ENCODE measurements at places on chromosomes 7 and 10.

DNA sequence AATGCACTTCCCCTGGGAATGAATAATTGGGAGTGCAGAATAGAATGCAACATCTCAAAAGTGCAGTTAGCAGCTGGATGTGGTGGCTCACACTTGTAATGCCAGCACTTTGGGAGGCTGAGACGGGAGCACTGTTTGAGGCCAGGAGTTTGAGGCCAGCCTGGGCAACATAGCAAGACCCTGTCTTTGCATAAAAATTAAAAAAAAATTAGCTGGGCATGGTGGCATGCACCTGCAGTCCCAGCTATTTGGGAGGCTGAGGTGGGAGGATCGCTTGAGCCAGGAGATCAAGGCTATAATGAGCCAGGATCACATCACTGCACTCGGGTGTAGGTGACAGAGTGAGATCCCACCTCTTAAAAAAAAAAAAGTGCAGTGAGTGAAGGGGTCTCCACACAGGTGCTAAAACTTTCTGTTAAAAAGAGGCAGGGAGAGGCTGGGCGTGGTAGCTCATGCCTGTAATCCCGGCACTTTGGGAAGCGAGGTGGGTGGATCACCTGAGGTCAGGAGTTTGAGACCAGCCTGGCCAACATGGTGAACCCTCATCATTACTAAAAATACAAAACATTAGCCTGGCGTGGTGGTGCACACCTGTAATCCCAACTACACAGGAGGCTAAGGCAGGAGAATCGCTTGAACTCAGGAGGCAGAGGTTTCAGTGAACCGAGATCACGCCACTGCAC is 13.5 kb upstream of the ZMIZ1 start:
- DNase-seq: no peak

GRCh38 chr10:90575125-90575524 is 282.7 kb downstream of the HTR7 start:
- DNase-seq: no peak

GRCh38 chr10:51314481-51314880 is 240.2 kb downstream of the PRKG1 start:
- DNase-seq: no peak

GRCh38 chr10:71776481-71776925 is 3.2 kb upstream of the VSIR start:
- no peak for DNase-seq

DNA sequence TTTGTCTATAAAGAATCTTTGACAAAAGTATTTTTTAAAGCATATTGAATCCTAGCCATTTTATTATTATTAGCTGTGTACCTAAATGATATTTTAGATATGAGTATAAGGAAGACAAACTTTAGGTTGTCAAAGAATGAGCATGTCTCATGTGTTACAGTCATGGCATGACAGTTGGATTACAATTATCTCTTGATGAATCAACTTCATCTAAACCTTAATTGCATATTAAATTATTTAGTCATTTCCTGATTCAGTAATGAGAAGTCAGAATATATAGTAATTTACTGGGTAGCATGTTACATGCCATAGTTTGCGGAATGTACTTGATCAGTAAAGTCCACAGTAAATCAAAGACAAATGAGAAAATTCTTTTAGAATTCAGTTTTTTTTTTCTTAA is 59.2 kb downstream of the MAPK8 start:
- DNase-seq: no peak

- DNase-seq: no peak
These were observed 18.7 kb upstream of the PTF1A start for GRCh38 chr10:23173214-23174073.

GRCh38 chr10:72087392-72087968 is 871 bp downstream of the SPOCK2 start:
- DNase-seq: no peak

GRCh38 chr7:32658467-32658869 is 163.2 kb downstream of the AVL9 start:
- no peak for DNase-seq

DNA sequence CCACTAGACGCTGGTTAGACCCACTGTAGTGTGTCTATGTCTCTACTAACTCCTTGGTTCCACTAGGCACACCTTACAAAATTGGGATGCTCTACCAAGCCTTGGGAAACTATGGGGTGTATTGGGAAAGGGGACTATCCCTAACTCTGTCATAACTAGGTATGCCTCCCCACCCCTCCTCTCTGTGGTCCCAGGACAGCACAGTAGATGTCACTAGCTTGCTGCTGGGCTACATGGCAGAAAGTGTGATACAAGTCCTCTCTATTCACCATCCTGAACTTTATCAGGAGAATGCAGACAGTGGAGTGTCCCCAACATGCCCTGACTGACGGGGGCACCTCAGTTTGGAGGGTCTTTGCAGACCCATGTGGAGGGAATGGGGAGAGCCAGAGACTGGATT is 30.3 kb upstream of the TMEM273 start:
- DNase-seq: no peak

DNA sequence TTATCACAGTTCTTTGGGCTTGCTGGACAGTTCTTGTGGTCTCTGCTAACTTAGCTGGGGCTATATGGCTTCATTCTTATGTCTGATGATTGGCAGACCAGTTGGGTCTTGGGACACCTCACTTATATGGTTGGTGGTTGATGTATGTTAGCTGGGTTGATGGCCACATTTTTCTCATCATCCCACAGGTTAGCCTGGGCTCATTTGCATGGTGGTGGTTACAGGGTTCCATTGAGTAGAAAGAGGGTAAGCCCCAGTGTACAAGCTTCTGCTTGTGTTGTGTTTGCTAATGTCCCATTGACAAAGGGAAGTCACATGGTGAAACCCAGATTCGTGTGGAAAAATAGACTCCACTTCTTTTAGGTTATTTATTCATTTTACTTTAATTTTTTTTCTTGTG is 40.6 kb downstream of the TMEM60 start:
- DNase-seq: no peak

DNA sequence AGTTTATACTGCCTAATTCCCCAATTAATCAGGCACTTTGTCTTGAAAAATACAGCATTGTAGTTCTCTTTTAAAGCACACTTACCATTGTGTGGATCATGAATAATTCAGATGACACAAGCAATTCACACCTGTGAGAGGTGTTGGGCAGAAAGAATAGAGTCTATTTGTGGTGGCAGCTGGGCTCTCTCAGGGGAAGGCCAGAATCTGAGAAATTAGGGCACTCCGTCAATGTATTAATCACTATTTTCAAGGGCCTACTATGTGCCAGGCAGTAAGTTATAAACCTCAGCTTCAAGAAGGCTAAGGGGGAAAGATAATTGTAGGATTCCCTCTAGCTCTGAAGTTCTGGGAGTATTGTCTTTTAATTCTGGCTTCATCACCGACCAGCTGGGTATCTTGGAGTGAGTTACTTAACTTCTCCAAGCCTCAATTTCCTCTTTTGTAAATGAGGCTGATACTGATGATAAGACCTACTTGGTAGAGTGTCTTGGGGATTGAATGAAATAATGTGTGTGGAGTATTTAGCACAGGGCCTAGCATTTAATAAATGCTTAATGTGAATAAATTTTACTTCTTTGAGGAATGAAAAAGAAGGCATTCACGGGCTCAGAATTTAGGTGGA is 2.5 kb downstream of the CHN2 start:
- no peak for DNase-seq

- DNase-seq: no peak
These were observed 26.8 kb upstream of the EGR2 start for GRCh38 chr10:62842983-62843382.

DNA sequence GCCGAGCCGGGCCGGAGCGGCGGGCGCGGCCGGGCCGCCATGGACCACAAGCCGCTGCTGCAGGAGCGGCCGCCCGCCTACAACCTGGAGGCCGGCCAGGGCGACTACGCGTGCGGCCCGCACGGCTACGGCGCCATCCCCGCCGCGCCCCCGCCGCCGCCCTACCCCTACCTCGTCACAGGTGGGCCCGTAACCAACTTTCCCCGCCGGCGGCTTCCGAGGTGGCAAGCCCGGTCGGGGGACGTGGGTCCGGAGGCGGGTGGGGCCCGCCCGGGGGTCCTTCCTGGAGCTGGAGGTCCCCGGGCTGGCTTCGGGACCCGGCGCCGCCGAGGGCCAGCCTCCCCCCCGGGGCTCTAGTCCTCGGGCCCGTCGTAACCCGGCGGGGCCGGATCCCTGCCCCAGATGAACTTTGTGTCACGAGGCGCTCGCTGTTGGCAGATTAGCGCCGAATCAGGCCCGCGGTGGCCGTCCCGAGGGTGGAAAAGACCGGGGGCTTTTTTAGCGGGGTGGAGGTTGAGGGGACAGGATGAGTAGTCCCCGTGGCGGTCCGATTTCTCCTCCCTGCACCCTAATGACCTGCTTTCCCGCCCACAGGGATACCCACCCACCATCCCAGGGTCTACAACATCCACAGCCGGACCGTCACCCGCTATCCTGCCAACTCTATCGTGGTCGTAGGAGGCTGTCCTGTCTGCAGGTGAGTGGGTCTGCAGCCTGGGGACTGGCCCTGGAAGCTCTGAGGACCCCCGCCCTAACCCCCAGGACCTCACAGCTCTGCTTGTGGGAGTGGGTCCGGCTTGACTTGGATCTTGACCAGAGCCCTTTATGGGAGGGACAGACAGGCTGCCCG is 496 bp downstream of the BRI3 start:
- no peak for DNase-seq

DNA sequence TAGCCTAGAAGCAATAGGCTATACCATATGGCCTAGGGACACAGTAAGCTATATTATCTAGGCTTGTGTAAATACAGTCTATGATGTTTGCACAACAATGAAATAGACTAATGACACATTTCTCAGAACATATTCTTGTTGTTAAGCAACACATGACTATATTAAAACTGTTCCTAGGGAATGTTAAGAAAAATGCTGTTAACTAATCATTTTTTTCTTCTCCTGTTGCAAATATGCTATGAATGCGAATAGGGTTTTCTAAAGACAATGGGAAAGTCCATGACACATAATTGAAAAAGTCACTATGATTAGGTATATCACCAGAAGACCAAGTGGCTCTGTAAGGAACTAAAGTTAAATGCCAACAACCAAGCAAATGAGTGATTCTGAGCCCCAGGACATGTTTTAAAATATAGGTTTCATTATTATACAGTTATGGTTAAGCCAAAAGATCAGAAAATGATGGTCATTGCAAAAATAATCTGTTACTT is 454.0 kb upstream of the SORCS1 start:
- no peak for DNase-seq

DNA sequence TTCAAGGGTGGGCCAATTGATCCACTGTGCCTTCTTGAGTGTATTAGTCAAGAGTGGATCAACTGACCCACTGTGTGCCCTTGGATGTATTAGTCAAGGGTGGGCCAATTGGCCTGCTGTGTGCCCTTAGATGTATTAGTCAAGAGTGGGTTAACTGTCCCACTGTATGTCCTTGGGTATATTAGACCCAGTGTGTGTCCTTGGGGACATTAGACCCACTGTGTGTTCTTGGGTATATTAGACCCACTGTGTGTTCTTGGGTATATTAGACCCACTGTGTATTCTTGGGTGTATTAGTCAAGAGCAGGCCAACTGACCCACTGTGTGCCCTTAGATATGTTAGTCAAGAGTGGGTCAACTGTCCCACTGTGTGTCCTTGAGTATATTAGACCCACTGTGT is 601.8 kb downstream of the TYW1 start:
- DNase-seq: no peak

DNA sequence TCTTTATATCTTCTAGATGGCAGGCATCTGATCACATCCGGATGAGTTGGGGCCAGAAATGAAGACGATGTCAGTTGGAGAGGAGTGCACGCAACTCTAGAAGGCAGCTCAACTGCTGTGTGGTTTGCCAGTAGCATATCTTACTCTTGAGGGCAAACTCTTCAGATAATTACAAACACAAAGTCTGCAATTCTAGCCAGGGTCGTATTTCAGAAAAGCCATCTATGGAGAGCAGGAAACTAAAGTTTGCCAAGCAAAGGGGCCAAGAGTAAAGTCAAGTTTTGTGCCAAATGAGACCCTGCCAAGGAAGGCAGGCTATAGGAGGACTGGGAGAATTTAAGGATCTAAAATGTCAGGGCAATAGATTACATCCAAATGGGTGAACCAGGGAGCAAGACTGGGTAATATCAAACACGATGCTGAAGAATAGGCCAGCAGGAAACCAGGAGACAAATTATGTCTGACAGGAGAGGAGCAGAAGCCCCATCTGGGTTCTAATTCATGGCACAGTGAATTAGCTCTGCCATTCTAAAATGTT is 312.5 kb upstream of the SEMA3C start:
- no peak for DNase-seq

- DNase-seq: no peak
These were observed 372.3 kb upstream of the NRP1 start for GRCh38 chr10:33706746-33707145.

GRCh38 chr7:140074780-140075179 is 12.0 kb upstream of the PARP12 start:
- no peak for DNase-seq

DNA sequence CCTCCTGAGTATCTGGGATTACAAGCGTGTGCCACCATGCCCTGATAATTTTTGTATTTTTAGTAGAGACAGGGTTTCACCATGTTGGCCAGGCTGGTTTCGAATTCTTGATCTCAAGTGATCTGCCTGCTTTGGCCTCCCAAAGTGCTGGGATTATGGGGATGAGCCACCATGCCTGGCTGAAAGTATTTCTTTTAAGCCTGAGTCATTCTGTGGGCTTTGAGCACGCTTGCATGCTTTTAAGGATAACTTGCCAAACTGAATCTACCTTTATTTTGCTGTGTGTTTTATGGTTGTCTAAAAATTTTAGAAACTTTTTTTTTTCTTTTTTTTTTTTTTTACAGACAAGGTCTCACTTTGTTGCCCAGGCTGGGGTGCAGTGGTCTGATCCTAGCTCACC is 33.2 kb downstream of the CNNM2 start:
- DNase-seq: no peak

DNA sequence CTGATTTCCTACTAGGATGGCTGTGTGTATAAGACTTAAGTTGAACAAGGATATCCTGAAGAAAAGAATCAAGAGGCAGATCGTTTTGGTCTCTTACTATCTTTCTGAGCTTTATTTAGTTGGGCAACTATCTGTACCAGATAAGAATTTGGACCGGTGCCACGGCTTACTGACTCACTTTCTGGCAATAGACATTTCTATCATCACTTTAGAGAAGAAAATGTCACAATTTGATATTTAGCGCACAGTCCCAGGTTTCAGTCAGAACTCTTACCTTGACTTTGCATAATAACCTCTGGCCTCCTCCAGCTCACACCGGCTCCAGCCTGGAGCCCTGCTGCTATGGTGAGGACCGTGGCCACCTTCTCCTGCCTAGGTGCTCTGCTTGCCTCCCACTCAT is 218.2 kb upstream of the MDFIC start:
- no peak for DNase-seq

DNA sequence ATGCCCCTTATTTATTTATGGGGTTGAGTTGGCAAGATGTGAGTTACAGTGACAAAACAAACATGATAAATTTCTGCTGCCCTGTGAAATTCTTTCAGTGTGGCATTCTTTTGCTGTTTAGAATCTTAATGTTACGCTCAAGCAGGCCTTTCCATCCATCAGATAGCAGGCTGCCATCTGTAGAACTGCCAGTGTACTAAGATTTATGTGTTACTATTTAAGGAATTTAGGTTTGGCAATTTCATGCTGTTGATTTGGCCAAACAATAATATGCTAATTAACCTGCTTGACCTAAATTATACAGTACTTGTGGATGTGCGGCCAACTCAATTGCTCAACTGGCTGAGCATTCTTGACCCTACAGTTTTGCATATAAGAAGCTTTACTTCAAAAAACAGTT is 477.7 kb upstream of the TPK1 start:
- no peak for DNase-seq

GRCh38 chr7:116801092-116801710 is 61.2 kb upstream of the CAPZA2 start:
- no peak for DNase-seq

Data from DMS153 (cell line).